ENCODE measurements at places on chromosomes 1 and 21. TPM values are rescaled to one million over a fixed set of nuclear protein-coding genes. Genes with fewer than 3 reads are reported as not detected.
A peak's percentile ranks its signal among the peaks of the same experiment; 100 is the strongest.

- DNase-seq = no peak
These were observed 66.1 kb upstream of the PTGFR start for GRCh38 chr1:78424720-78425119.

- no peak for DNase-seq
These were observed 11.5 kb upstream of the PLA2G5 start for GRCh38 chr1:20058531-20058930.

DNA sequence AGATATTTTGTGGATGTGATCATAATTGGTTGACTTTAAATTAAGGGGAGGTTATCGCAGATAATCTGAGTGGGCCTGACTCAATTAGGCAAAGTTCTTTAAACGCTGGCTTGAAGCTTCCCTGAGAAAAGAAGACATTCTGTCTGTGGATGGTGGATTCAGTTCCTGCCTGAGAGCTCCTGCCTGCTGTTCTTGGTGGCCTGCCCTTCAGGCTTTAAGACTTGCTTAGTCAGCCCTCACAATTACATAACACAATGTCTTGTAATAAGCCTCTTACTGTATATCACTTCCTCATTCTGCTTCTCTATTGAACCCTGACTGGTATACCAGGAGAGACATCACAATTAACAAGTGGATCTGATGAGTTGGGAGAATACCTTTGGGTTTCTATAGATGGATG lies 50.2 kb downstream of the KCNJ6 start:
- no peak for DNase-seq

DNA sequence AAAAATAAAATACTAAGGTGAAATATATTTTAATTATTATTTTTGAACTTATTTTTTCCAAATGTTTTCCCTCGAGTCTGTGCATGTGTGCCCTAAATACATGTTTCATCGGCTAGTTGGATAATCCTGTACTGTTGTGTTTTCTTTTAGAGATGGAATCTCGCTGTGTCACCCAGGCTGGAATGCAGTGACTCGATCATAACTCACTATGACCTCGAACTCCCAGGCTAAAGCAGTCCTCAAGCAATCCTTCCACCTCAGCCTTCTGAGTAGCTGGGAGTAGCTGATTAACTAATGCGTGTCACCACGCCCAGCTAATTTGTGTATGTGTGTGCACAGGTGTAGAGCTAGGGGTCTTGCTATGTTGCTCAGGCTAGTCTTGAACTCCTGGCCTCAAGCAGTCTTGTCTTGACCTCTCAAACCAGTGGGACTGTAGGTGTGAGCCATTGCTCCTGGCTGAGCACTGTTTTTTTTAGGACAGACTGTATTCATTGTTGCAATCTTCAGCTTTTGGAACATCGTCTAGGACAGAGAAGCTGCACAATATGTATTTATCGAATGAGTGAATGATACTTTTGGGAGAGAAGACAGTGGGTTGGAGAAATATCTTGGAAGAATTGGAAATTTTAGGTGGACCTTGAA lies 4.8 kb upstream of the TMCO1 start:
- no peak for DNase-seq

DNA sequence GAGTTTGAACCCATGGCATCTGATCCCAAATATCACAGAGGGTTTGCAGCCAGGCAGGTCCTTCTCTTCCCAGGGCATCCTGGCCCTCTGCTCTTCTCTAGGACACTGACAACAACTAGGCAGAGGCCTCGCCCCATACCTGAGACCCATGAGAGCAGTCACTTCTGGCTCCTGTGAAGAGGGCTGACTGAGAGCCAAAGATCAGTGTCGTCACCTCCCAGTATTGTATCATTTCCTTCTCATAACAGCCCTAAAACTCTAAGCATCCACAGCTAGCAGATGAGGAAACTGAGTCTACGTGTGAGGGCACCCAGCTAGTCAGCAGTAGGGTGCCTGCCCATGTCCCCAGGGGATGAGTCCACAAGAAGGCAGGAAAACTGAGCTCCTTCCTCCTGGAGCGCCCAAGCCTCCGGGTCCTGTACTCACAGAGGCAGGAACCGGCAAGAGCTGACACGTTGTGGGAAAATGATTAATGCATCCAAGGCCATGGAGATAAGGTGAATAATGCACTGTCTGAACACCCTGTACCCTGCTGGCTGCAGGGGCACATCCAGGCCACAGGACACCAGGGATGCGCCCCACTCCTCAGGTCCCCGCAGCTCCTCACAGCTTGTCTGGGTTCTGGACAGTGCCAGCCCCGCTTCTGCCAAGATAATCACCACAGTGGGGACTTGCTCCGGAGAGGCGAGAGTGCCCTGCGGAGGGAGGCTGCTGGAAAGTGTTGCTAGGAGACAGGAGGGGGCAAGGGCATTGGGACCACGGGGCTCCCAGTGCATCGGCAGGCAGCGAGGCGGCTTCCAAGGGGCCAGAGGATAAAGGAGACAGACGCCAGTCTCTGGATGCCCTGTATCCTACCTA lies 340.0 kb downstream of the NPHP4 start:
- DNase-seq = no peak

- DNase-seq = no peak
These were observed 16.8 kb downstream of the S100A10 start for GRCh38 chr1:151976858-151977257.

DNA sequence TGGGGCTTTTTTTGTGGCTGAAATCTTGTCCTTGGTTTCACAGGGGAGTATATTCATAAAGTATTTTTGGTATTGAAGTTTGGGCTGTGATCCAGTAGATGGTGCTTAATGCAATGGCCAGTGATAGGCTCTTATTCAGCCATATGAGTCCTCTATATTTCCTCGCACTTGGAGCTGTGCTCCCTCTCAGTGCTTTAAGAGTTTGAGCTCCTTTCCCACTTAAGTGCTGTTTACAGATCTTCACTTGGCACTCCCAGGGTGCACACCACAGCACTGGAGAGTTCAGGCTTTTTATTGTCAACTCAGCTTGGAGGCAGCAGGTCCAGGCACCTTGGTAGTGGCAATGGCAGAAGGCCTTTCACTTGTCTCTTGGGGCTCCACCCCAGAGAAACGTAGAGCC lies 54.9 kb downstream of the DRAM2 start:
- DNase-seq = no peak

- DNase-seq = no peak
These were observed 12.3 kb downstream of the SLC19A1 start for GRCh38 chr21:45529785-45530422.

- DNase-seq = no peak
These were observed 383.7 kb downstream of the PRDM2 start for GRCh38 chr1:14083706-14084105.

- no peak for DNase-seq
These were observed 1.2 kb downstream of the LBR start for GRCh38 chr1:225426395-225427234.

DNA sequence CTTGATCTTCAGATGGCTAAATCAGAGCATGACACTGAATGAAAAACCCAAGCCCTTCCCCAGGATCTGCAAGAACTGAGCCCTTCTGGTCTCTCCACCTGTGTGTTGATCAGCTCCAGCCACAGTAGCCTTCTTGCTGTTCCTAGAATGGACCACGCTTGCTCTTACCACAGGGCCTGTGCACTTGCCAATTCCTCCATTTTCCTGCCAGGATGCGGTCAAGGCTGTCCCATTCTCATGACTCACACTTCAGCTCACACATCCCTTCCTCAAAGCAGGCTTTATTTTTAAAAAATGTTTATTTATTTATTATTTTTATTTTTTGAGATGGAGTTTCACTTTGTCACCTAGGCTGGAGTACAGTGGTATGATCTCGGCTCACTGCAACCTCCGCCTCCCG lies 43.6 kb upstream of the GRHL3 start:
- DNase-seq = no peak

DNA sequence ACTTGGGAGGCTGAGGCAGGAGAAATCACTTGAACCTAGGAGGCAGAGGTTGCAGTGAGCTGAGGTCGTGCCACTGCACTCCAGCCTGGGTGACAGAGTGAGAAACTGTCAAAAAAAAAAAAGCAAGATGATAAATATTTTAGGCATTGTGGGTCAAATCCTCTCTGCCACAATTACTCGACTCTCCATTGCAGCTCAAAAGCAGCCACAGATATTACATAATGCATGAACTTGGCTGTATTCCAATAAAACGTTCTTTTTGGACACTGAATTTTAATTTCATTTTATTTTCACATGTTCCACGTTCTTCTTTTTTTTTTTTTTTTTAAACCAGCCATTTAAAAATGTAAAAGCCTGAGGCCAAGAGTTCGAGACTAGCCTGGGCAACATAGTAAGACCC lies 69.4 kb downstream of the TCP10L start:
- no peak for DNase-seq

- DNase-seq = no peak
These were observed 9.2 kb upstream of the NGF start for GRCh38 chr1:115347282-115347681.

GRCh38 chr1:76336931-76337371 lies 262.4 kb downstream of the ST6GALNAC3 start:
- peak; percentile 14 for DNase-seq

DNA sequence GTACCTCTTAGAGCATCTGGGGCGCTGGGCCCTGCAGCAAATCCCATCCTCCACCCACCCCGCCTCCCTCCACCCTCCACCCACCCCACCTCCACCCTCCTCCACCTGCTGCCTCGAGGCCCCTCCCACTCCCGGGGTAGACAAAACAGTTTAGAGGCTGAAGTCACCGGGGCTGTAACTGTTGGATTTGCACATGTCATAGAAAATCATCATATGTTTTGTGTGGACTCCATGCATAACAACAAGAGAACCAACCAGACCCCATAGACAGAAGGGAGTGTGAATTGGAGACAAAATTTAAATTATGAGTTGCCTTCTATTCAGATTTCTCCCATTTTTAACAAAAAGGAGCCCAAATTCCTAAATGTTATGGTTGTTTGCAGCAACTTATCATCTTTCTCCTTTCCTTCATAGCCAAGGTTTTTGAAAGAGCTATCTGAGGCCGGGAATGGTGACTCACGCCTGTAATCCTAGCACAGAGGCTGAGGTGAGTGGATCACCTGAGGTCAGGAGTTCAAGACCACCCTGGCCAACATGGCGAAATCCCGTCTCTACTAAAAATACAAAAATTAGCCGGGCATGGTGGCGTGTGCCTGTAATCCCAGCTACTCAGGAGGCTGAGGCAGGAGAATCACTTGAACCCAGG lies 28.2 kb upstream of the LGALS8 start:
- no peak for DNase-seq

DNA sequence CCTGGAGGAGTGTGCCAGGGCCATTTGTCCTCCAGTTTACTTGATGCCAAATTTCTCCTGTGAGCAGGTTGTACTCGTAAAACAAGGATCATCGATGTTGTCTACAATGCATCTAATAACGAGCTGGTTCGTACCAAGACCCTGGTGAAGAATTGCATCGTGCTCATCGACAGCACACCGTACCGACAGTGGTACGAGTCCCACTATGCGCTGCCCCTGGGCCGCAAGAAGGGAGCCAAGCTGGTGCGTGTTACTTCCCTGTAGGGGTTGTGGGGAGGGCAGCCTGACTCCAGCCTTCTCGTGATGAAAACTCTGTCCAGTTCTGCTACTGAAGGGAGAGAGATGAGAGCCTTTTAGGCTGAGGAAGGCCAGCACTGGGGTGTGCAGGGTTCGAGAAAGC lies 2.2 kb downstream of the RPS8 start:
- DNase-seq = no peak

- no peak for DNase-seq
These were observed 160.5 kb downstream of the RASAL2 start for GRCh38 chr1:178254433-178254832.

DNA sequence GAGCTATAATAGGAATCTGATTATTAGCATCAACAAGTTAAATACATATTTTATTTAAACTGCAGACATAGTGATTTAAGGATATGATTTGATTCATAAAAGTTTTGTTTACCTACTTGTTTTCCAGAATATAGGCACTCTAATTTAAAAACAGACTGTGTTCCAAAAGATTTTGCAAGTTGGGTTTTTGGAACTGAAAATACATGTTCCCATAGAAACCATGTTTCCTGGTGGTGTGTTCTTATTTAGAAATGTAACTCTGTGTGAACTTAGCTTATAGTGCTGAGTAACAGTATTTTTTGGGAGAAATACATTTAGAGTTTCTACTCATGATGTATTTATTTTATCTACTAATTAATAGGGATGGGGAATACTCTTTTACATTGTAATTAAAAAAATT lies 21.8 kb downstream of the USP25 start:
- DNase-seq = no peak

DNA sequence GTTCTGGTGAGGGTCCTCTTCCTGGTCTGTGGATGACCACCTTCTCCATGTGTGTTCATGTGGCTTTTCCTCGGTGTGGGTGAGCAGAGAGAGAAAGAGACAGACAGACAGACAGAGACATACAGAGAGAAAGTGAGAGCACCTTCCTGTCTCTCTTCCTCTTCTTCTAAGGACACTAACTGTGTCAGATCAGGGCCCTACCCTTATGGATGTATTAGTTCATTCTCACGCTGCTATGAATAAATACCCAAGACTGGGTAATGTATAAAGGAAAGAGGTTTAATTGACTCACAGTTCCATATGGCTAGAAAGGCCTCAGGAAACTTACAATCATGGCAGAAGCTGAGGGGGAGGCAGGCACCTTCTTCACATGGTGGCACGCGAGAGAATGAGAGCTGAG lies 131.5 kb upstream of the ZNF648 start:
- no peak for DNase-seq

DNA sequence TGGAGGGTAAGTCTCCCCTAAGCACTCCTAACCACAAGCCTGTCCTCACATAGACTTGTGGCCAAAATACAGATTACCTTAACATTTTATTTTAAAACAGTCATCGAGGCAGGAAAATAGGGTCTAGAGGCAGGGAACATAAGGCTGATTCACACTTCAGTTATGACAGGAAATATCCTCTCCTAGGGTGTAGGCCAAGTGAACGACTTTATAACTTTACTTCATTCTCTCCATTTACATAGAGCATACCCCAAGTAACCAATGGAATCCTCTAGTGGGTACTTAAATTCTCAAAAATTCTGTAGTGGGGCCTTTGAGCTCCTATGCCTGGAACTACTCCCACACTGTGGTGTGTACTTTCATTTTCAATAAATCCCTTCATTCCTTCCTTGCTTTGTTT lies 113.0 kb downstream of the WDR3 start:
- no peak for DNase-seq

- no peak for DNase-seq
These were observed 147.8 kb downstream of the TLR5 start for GRCh38 chr1:222995236-222995580.

DNA sequence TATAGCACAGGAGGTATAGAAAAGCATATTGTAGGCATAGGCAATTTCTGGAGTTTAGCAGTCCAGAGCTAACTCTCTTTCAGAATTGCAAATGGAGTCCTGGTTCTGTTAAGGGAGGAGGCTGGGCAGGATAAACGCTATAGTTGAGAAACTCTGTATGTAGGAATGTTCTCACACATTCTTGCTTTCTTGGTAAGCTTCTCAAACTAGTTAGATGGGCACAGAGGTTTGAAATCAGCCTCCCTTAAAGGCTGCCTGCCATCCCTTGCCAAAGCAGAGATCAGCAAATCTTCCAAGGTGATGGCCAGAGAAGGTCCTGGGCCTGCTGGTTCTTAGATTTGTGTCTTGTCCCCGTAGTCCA lies 42.9 kb upstream of the TADA1 start:
- DNase-seq = no peak

GRCh38 chr1:76292418-76293184 lies 218.1 kb downstream of the ST6GALNAC3 start:
- DNase-seq = no peak

Gene HSD11B1
- 0.53 TPM for polyA plus RNA-seq

Gene BTBD8
- 3.2 TPM for polyA plus RNA-seq

Gene FAM72C
- polyA plus RNA-seq = 2.8 TPM

Gene LYPLA2
- polyA plus RNA-seq = 63.9 TPM

Gene BGLAP
- polyA plus RNA-seq = 2.2 TPM

Gene ADAM15
- polyA plus RNA-seq = 37.6 TPM

Gene TUFT1
- 8.6 TPM for polyA plus RNA-seq

Gene LCE3E
- polyA plus RNA-seq = not detected

Gene LCE1D
- not detected for polyA plus RNA-seq
